ENCODE measurements at places on chromosomes 5 and 9. TPM values are rescaled to one million over a fixed set of nuclear protein-coding genes. Genes with fewer than 3 reads are reported as not detected.

The FOXD4L4 gene
- total RNA-seq, result 0.22 TPM

The SOHLH1 gene
- total RNA-seq, result 0.99 TPM

The TMEM232 gene
- total RNA-seq, result 21.1 TPM

The OBP2B gene
- not detected for total RNA-seq

The IL9 gene
- not detected for total RNA-seq

The C9orf153 gene
- total RNA-seq, result 1.2 TPM

The ARHGAP26 gene
- total RNA-seq, result 22.7 TPM

The NAIP gene
- total RNA-seq, result 31.0 TPM

The ORM1 gene
- 0.72 TPM for total RNA-seq

The AGGF1 gene
- 28.7 TPM for total RNA-seq

The COL15A1 gene
- total RNA-seq, result 91.4 TPM

The BTNL9 gene
- 3.6 TPM for total RNA-seq

The MACROH2A1 gene
- total RNA-seq, result 135 TPM

The SLC34A3 gene
- not detected for total RNA-seq

The ANXA2R gene
- total RNA-seq, result 2.8 TPM

The FGFR4 gene
- total RNA-seq, result 1.1 TPM

The FBXL7 gene
- 21.2 TPM for total RNA-seq

The FAM221B gene
- total RNA-seq, result 0.06 TPM

The KCNT1 gene
- 14.7 TPM for total RNA-seq

The GABRP gene
- 0.10 TPM for total RNA-seq

The PCDHB12 gene
- 5.3 TPM for total RNA-seq

The LRRC26 gene
- total RNA-seq, result 0.50 TPM

The BOD1 gene
- total RNA-seq, result 39.2 TPM

The IQGAP2 gene
- 21.6 TPM for total RNA-seq

The ASS1 gene
- 61.1 TPM for total RNA-seq

The PTAR1 gene
- total RNA-seq, result 158 TPM

The PCDHB5 gene
- total RNA-seq, result 8.0 TPM

The PTGS1 gene
- total RNA-seq, result 4.0 TPM

The IZUMO3 gene
- total RNA-seq, result not detected

The GDA gene
- 4.3 TPM for total RNA-seq

The ACTL7A gene
- total RNA-seq, result not detected

The PCDHGC5 gene
- 4.0 TPM for total RNA-seq

The GABRA1 gene
- total RNA-seq, result 5.5 TPM

The RPL37 gene
- 480 TPM for total RNA-seq

The ACSL6 gene
- total RNA-seq, result 103 TPM

The KIAA1191 gene
- 83.6 TPM for total RNA-seq

The SPINK7 gene
- total RNA-seq, result not detected

The SLCO6A1 gene
- total RNA-seq, result not detected

The PPP3R2 gene
- total RNA-seq, result 0.59 TPM

The NME5 gene
- 21.0 TPM for total RNA-seq

The AK6 gene
- total RNA-seq, result 43.1 TPM

The FAXDC2 gene
- total RNA-seq, result 26.0 TPM
